ENCODE measurements at places on chromosomes 16 and 17. TPM values are rescaled to one million over a fixed set of nuclear protein-coding genes. Genes with fewer than 3 reads are reported as not detected.

The TNFRSF17 gene
- polyA plus RNA-seq, result 0.20 TPM

The ZNF385C gene
- 0.67 TPM for polyA plus RNA-seq

The ATP2C2 gene
- polyA plus RNA-seq, result 0.15 TPM

The TMEM208 gene
- 77.4 TPM for polyA plus RNA-seq

The TNP2 gene
- polyA plus RNA-seq, result not detected

The JPT1 gene
- polyA plus RNA-seq, result 23.9 TPM

The G6PC1 gene
- polyA plus RNA-seq, result not detected

The KCNJ12 gene
- polyA plus RNA-seq, result 0.12 TPM

The TEKT5 gene
- 0.10 TPM for polyA plus RNA-seq

The ASPA gene
- polyA plus RNA-seq, result 4.7 TPM

The ADCY9 gene
- 5.3 TPM for polyA plus RNA-seq

The GUCY2D gene
- polyA plus RNA-seq, result 0.15 TPM

The SGCA gene
- 4.0 TPM for polyA plus RNA-seq

The NMT1 gene
- polyA plus RNA-seq, result 46.5 TPM

The TP53 gene
- polyA plus RNA-seq, result 13.5 TPM

The IGFBP4 gene
- polyA plus RNA-seq, result 77.0 TPM

The TPPP3 gene
- polyA plus RNA-seq, result 16.8 TPM

The TMC7 gene
- polyA plus RNA-seq, result 0.30 TPM

The DNAH3 gene
- polyA plus RNA-seq, result not detected

The CIBAR2 gene
- not detected for polyA plus RNA-seq

The KRTAP9-8 gene
- polyA plus RNA-seq, result not detected

The ASGR1 gene
- 1.0 TPM for polyA plus RNA-seq

Data from adipose tissue (tissue), 3 donors.